Activated CD4-positive, alpha-beta T cell treated with anti-CD3 and anti-CD28 coated beads, Interleukin-10, Interleukin-2, amounts not matched to agents 100 ng/mL and 50 ng/mL, durations not matched to agents 16 hours and 8 hours (primary cell): ENCODE measurements at places on chromosomes 6 and 20.

GRCh38 chr6:3157131-3157933 is at the start of gene TUBB2A:
Gene TUBB2A, minus strand, starts transcription at chr6:3157544. Its CDS starts 81 bp downstream, at chr6:3157463.
- peak; percentile 83 for DNase-seq

- no peak for DNase-seq
These were observed 43.8 kb upstream of the FOXQ1 start for GRCh38 chr6:1267790-1268762.

- DNase-seq = no peak
These were observed 21.2 kb upstream of the CCN6 start for GRCh38 chr6:112032728-112033127.

GRCh38 chr20:53736122-53736756 is 142.6 kb upstream of the ZNF217 start:
- DNase-seq = no peak

DNA sequence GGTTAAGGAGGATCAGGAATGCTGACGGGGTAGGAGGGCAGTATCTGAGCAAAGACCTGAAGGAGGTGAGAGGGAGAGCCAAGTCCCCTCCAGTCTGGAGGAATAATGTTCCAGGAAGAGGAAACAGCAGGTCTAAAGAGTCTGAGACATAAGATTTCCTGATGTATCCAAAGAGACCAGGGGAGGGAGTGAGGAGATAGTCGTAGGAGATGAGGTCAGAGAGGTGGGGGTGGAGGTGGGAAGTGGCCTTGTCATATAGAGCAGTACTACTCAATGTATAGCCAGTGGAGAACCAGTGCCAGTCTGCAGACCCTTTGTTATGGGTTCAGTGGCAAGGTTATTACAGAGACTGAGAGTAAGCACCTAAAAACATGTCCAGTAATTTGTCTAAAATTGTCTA is 130.6 kb downstream of the COL9A1 start:
- no peak for DNase-seq

DNA sequence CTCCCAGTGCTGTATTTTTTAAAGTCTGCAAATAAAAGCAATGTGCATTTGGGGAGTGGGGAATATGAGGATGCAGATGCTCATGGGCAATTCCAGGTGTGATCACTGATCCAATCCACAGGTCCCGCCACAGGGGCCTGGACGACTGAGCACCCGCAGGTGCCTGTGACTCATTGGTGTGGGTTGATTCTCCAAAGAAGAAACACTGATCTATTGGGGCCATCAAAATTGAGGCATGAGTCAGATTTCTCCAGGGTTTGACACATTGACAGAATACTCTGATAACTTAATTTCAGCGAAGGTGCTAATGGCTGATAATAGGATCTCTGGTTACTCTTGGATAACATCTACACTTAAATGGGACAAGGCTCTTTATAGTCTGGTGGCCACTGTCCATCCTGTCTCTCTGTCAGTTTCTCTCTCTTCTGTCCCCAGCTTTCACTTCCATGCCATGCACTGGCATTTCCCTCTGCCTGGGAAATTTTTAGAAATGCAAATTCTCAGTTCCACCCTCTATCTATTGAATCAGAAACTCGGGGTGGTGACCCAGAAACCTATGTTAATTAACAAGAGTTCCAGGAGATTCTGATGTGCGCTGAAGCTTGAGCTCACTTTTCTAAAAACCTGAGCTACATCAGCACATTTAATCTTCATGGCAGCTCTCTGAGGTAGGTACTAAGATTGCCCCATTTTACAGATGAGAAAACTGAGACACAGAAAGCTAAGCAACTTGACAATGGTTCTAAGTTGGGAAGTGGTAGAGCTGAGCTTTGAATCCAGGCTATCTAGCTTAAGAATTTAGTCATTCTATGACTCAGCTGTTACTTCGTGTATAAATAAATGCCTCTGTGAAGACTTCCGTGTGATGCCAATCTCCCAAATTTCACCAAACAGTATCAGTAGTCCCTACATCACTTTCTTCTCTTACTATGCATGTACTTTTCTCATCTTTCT is 10.2 kb upstream of the RCAN2 start:
- no peak for DNase-seq

GRCh38 chr6:744666-745353 is 51.9 kb upstream of the EXOC2 start:
- no peak for DNase-seq

GRCh38 chr20:13717631-13718044 is 67.1 kb downstream of the ESF1 start:
- peak; percentile 40 for DNase-seq

- DNase-seq = no peak
These were observed 6.6 kb downstream of the METTL24 start for GRCh38 chr6:110351546-110351945.

- DNase-seq = no peak
These were observed 25.0 kb upstream of the EMILIN3 start for GRCh38 chr20:41391587-41392001.

DNA sequence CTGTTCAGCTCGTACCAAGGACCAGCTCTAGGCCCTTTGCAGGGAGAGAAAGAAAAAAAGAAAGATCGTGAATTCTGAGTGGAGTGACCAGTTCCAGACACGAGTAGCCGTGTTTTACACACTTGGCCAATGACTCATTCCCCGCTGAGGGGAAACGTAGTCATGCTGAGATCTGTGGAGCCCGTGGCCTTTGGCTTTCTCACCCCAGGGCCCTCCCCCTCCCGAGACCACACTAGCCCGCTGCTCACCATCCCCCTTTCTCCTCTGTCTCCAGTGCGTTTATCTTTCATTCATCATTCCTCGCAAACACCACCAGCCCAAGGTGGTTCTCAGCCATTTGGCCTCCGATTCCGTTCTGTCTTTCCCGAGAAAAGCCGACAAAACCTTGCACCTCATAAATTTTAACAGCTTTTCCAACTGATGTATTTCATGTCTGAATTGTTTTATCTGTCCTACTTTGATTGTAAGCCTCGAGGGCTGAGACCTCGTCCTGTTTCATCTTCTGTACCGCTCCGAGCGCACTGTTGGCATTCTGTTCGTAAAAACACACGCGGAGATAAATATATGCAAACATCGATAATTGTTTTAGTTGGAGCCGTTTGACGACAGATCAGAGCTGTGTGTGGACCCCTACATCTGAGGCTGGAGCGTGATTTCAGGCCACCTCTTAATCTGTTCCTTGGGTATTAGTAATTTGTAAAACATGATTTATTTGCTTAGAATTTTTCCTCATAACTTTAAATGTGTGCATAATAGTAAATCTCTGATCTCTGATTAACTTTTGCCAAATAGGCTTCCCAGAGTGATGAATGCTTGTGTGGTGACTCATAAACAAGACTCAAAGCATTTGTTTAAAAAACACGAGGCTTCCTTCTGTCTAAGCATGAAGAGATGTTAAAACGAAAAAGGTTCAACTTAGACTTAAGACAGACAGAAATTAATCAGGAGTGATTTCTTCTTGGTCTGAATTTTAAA is 336.6 kb downstream of the CDH4 start:
- no peak for DNase-seq

GRCh38 chr6:33433544-33434191 is 13.8 kb downstream of the SYNGAP1 start:
- no peak for DNase-seq

- peak; percentile 90 for DNase-seq
These were observed 278.2 kb downstream of the CLIC5 start for GRCh38 chr6:45737331-45738056.

- no peak for DNase-seq
These were observed 187.7 kb upstream of the BMP2 start for GRCh38 chr20:6579824-6580223.

DNA sequence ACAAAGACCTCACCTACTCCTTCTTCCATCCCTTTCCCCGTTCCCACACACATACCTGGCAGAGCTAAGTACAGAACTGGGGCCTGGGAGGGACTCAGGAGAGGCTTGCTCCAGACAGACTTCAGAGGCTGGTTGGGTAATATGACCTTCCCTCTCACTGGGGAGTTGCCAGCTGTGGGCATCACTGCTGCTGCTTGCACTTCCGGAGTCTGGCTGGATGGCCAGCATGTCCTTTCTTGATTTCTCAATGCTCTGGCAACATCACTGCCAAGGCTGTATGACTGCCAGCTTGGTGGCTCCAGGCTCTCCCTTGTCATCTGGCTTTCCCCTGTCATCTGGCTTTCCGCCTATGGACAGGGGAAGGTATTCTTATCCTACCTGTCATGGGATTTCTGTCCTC is 47.8 kb downstream of the CDH22 start:
- no peak for DNase-seq

DNA sequence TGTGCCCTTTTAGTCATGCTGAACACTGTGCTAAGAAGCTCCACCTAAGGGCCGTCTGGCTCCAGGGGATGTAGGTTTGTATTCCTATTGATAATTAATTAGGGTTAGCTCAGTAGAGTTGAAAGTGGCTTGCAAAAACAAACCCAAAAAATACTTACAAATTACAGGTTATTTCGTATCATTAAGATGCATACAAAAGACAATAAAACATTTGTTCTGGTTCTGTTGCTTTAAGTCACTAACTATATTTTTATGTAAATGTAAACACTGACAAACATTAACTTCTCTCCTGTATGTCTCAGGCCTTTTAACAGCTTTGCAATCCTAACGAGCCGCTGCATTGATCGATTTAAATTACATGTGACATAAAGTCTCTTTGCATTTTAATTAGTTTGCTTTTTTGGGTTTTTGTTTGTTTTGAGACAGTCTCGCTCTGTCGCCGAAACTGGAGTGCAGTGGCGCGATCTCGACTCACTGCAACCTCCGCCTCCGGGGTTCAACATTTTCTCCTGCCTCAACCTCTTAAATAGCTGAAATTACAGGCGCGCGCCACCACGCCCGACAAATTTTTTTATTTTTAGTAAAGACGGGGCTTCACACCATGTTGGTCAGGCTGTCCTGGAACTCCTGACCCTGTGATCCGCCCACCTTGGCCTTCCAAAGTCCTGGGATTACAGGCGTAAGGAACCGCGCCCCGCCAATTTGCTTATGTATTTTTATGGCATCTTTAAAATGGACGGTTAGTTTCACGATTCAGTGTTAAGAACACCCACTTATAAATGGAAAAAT is 110.9 kb downstream of the HFE start:
- peak; percentile 76 for DNase-seq

DNA sequence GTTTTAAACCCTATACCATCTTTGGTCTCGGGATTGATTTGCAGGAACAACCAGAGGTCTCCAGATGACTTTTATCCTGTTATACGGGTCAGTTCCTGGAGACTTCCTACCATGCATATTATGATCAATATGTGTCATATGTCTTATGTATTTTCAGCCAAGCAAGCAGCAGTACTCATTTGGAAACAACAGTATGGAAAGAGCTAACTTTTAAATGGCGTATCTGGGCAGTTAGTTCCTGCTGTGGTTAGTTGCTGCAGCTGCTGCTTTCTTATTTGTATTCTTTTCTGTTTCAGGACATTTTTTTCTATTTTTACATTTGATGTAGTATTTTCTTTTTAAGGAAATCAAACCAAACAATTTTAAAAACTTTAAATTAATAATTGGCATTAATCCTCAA is 207.5 kb downstream of the MANEA start:
- no peak for DNase-seq

DNA sequence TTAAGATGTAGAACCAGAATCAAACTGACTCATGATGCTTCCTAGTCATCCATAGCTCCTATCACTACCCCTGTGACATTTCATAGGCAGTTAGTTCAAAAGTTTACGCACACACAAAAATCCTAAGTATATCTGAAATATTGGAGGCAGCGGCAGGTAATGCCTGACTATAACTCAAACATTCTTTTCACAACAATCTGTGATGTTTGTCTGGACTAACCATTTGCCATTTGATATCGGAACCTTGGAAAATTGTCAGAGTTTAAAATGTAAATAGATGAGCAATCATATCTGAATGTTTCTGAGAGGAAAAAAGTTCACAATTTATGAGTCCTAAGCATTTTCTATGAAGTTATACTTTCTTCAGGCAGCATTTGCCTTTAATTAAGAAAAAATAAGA is 1078.2 kb downstream of the EPHA7 start:
- no peak for DNase-seq

DNA sequence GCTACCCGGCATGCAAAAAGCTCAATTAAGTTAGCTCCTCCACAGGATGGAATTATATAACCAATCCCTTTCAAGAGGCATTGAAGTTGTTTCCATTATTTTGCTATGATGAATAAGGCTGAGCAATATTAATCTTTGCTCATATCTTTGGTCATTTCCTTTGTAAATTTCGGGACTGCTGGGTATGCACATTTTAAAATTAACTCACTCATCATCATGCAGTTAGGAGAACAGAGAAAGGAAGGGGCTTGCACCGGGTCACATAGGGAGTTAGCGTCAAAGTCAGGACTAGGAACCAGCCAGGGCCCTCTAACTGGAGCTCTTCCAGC is 430 bp upstream of the FAM110A start:
- DNase-seq = no peak

- no peak for DNase-seq
These were observed 98.6 kb downstream of the UST start for GRCh38 chr6:148845464-148845863.
